Calu3 (cell line): ENCODE measurements at places on chromosomes 12 and 14.

DNA sequence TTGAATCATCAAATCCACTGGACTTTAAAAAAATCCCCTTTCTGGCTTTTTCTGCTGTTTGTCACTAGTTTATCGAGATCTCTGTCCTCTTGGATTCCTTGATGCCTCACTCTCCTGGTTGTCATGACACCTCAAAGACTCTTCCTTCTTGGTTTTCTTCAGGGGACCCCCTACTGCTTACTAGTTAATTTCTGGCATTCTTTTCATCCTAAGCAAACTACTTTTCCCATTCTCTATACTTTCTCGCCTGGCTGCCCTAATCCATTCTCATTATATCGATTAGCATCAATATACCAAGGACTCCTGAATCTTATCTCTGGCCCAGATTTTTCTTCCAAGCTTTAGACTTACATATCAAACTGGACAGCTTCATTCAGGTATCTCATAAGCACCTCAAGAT, 98.6 kb downstream of the NEDD1 start:
- DNase-seq: no peak

DNA sequence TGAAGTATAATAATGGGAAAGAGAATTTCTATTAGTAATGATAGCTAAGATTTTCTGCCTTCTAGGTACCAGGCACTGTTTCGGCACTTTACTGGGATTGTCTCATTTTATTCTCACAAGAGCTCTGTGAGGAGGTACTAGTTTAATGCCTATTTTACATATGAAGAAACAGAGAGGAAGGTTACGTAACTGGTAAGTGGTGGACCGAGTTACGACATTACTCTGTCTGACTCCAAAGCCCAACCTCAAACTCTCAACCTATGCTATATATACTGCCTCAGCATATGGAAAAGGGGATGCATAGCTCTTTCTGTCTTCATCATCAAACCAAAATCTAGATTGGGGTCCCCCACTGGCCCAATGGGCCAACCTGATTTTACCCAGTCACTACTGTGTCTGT, 133.5 kb downstream of the KTN1 start:
- DNase-seq: no peak

- no peak for DNase-seq
Observed at GRCh38 chr14:67395876-67396189, 16.1 kb downstream of the PLEK2 start.

DNA sequence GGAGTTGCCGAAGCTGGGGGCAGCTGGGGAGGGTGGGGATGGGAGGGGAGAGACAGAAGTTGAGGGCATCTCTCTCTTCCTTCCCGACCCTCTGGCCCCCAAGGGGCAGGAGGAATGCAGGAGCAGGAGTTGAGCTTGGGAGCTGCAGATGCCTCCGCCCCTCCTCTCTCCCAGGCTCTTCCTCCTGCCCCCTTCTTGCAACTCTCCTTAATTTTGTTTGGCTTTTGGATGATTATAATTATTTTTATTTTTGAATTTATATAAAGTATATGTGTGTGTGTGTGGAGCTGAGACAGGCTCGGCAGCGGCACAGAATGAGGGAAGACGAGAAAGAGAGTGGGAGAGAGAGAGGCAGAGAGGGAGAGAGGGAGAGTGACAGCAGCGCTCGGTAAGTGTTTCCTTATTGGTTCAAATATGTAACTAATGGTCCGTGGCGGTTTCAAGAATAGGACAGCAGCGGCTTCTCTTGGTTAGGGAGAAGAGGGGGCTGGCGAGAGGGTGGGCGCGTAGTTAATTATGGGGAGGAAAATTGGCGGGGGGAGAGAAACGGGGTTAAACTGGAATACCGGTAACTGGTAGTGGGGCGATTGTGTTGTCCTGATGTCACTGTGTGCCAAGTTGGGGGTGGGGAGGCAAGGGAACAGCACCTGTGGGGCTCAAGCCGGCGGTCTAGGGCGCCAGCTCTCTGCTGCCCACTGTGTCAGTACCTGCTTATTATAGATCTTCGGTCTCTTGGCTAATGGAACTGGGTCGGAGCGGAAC, 8.4 kb downstream of the HOXC8 start:
- DNase-seq: peak; percentile 46

DNA sequence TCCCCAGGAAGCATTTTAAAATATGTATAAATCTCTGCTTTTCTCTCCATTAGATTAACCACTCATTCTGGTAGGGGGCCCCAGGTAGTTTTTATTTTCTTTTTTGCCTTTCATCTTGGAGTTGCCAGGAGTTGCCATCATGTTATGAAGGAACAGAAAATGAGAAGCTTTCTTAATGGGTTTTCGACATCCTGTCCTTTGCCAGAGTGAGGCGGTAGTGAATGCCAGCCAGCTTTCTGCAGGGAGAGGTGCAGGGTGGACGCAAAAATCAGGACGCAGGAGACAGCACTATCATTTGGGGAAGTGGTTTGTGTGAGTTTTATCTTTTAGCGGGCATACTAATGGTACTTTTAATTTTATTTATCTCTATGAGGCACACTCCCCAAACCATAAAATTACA, 1.7 kb downstream of the RASSF8 start:
- DNase-seq: peak; percentile 15

DNA sequence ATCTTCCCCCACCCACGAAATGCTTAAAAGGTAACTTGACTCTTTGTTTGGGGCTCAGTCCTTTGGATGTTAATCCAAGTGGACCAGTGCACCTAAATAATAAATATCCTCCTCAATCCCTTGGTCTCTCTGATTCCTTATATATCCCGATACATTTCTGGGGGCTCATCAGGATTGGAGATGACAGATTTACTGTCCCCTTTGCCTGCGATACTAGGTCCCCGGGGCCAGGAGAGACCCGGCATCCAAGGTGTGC, 26.3 kb downstream of the KLRK1 start:
- DNase-seq: no peak

- no peak for DNase-seq
Observed at GRCh38 chr12:95520816-95521215, 30.5 kb downstream of the USP44 start.
